ENCODE measurements at places on chromosomes 5 and 9. TPM values are rescaled to one million over a fixed set of nuclear protein-coding genes. Genes with fewer than 3 reads are reported as not detected.

C5 gene
- 8.6 TPM for total RNA-seq

SEC24A gene
- total RNA-seq: 17.3 TPM

SPINK13 gene
- total RNA-seq: not detected

TMEM174 gene
- not detected for total RNA-seq

PCDHGA4 gene
- total RNA-seq: 0.57 TPM

IFNK gene
- total RNA-seq: not detected

NR4A3 gene
- total RNA-seq: 2.5 TPM

GRCh38 chr5:168883281-168883741, 304.1 kb upstream of the PANK3 start:
- no peaks in the 10 kb centered on the region for H3K27me3 ChIP-seq
- no peaks in the 10 kb centered on the region for H3K4me1 ChIP-seq
- no peak overlapping the region for H3K27ac ChIP-seq
- no peaks in the 10 kb centered on the region for H3K36me3 ChIP-seq
- H3K4me3 ChIP-seq: no peak overlapping the region

DNA sequence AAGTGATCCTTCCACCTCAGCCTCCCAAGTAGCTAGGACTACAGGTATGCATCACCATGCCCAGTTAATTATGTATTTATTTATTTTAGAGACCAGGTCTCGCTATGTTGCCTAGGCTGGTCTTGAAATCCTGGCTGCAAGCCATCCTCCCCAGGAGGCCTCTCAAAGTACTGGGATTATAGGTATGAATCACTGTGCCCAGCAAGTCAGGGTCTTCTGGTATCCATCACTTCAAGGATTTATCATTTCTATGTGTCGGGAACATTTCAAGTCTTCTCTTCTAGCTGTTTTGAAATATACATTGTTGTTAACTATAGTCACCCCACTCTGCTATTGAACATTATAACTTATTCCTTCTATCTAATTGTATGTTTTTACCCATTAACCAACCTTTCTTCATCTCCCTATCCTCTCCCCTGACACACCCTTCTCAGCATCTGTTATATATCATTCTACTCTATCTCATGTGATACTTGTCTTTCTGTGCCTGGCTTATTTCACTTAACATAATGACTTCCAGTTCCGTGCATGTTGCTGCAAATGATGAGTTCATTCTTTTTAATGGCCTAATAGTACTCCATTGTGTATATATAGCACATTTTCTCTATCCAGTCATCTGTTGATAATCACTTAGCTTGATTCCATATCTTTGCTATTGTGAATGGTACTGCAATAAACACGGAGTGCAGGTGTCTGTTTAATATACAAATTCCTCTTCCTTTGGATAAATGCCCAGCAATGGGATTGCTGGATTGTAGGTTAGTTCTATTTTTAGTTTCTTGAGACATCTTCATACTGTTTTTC, 26.4 kb downstream of the UTP15 start:
- H3K4me1 ChIP-seq: no peaks in the 10 kb centered on the region
- H3K4me3 ChIP-seq: no peak overlapping the region
- H3K27me3 ChIP-seq: no peaks in the 10 kb centered on the region
- DNase-seq: no peak

DNA sequence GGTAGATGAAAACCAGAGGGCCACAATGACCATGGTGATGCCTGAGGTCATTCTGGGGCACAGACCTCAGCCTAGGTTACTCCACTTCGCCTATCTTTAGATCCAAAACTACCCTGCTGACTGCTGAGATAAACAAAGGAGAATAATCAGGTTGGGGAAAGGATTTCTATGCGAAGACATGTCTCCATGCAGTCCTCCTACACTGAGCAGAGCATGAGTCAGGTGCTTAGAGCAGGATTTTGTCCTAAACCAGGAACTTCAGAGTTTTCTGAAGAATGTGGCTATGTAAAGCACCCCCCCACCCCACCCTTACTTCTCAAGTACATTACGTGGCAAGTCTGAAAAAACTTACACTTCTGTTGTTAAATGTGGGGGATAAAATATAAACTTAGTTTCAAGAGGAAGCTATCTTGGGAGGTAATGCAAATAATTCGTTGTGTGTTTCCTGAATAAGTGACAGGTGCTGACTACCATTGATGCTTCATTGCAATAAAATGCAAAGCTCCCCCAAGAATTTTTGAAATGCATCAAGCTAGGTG, 19.4 kb downstream of the PDCD1LG2 start:
- no peak for DNase-seq
- H3K27me3 ChIP-seq: no peaks in the 10 kb centered on the region
- H3K4me3 ChIP-seq: no peak overlapping the region
- no peak overlapping the region for H3K27ac ChIP-seq

GRCh38 chr5:80220245-80220897, 35.5 kb downstream of the SERINC5 start:
- H3K27me3 ChIP-seq: no peaks in the 10 kb centered on the region
- no peaks in the 10 kb centered on the region for H3K36me3 ChIP-seq
- no peak for DNase-seq
- no peak overlapping the region for H3K4me3 ChIP-seq
- no peak overlapping the region for H3K27ac ChIP-seq

DNA sequence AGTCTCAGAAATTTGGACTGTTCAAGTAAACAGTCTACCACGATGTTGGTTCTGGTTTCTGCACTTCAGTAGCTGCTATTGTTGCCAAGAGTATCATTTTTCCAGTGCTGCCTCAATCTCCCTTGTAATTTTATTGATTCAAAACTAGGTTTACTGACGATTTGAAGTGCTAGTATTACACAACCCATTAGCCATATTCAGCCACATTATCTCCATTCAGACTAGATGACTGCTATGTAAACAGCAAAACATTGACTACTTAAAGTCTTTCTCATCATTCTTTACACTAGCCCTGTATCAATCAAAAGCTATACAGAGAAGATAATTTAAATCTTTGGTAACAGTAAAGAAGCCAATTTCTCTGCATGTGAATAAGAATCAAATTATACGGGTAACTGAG, 102.0 kb upstream of the TSLP start:
- H3K4me3 ChIP-seq: no peak overlapping the region
- H3K36me3 ChIP-seq: no peaks in the 10 kb centered on the region
- no peaks in the 10 kb centered on the region for H3K4me1 ChIP-seq
- H3K27me3 ChIP-seq: no peaks in the 10 kb centered on the region
- DNase-seq: no peak

DNA sequence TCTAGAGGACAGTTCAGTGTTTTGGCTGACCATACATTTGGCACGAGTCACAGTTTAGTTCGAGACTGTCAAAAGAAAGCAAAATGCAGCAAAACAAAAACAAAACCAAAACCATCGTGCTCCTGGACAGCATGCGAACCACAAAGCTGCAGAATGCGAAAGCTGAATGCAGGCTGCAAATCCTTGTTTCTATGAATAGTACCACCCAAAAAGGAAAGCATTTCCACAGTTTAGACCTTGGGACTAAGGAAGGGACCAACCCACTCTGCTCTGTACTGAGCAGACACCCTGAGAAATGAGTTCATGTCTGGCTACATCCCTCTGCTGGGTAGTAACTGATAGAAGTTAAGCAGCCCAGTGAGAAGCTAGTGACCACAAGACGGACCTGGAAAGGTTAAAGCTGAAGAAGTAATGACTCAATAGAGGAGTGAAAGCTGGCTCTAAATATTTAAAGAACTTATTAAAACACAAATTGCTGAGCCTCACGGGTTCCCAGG, 3.9 kb downstream of the GCNT4 start:
- no peak for DNase-seq
- no peak overlapping the region for H3K27ac ChIP-seq
- H3K27me3 ChIP-seq: no peaks in the 10 kb centered on the region
- H3K4me3 ChIP-seq: no peak overlapping the region
- peaks cover 13% of the 10 kb centered on the region for H3K4me1 ChIP-seq
- H3K36me3 ChIP-seq: no peaks in the 10 kb centered on the region

- no peak overlapping the region for H3K27ac ChIP-seq
- no peak overlapping the region for H3K4me3 ChIP-seq
- peaks cover 7% of the 10 kb centered on the region for H3K4me1 ChIP-seq
- DNase-seq: no peak
Observed at GRCh38 chr9:34378376-34379060, 1.8 kb upstream of the MYORG start.

DNA sequence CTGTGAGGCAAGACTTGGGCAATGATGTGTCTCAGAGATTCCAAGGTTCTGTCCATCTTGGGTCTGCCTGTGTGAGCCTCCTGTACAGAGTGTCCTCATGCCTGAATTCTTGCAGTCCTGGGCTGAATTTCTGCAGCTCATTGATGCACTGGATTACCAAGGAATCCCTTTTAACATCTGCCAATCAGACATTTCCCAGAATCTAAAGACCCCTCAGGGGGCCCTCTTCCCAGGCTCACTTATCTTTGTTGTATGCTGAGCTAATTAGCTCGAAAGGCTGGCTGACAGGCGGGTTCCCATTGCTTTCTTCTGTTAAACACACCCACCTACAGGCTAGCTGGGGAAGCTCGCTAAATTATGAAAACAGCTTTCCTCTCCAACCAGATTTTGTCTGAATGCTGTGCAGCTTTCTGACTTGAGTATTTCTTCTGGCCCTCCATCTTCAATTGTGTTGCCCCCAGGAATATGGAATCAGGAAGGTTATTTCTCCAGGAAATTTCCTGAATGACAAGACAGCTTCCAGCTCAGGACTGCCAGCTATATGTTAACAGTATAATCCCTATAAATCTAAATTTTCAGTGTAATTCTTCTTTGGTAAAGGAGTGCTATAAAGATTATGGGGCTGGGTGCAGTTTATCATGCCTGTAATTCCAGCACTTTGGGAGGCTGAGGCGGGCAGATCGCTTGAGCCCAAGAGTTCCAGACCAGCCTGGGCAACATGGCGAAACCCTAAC, at the start of gene LIX1:
Gene LIX1, minus strand, starts transcription at position 91 of the 734 bp plus-strand sequence. Its CDS starts 35 bp downstream, at position 56.
- no peak within 1 kb of the TSS for H3K4me3 ChIP-seq
- no peaks in the 10 kb centered on the region for H3K27me3 ChIP-seq
- peak; percentile 50 for DNase-seq
- no peak within 1 kb of the TSS for H3K27ac ChIP-seq
- no peaks in the 10 kb centered on the region for H3K4me1 ChIP-seq

GRCh38 chr5:135367076-135367475, 32.0 kb downstream of the MACROH2A1 start:
- DNase-seq: no peak
- no peaks in the 10 kb centered on the region for H3K36me3 ChIP-seq
- H3K4me1 ChIP-seq: no peaks in the 10 kb centered on the region
- no peak overlapping the region for H3K27ac ChIP-seq

DNA sequence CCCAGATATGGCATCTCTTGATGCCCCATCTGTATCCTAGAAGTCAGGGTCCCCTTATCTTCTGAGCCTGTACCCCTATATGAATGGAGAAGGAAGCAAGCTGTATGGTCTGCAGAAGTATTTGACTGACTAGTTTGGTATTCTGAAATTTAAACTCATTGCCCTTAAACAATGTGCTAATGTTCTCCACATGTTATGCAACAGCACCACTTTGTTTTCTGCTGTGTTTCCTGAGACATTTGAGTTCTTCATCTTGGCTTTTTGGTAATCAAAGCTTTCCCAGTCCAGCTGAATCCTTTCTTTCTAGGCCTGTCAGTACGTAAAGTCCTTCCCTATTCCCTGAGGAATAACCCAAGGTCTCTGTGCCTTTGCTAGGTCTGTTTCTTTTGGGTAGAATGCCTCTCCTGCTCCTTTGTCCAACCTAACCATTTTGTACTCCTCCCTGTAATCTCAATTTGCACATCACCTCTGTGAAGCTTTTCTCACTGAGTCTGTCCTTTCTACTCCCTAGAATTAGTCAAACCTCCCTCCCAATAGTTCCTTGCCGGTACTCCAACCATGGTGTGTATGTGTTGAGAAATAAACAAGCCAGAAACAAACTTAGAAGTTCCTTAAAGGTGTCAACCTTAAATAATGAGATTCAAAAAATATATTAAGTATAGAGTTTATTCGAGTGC, 72.1 kb upstream of the HSPB3 start:
- H3K27ac ChIP-seq: no peak overlapping the region
- no peaks in the 10 kb centered on the region for H3K27me3 ChIP-seq
- no peak overlapping the region for H3K4me3 ChIP-seq
- peaks cover 4% of the 10 kb centered on the region for H3K4me1 ChIP-seq
- no peaks in the 10 kb centered on the region for H3K36me3 ChIP-seq
- DNase-seq: no peak

- no peaks in the 10 kb centered on the region for H3K4me1 ChIP-seq
- H3K4me3 ChIP-seq: no peak overlapping the region
- H3K36me3 ChIP-seq: no peaks in the 10 kb centered on the region
- no peak for DNase-seq
- H3K27me3 ChIP-seq: no peaks in the 10 kb centered on the region
Observed at GRCh38 chr9:102795532-102795931, 199.6 kb upstream of the CYLC2 start.
